Stimulated activated CD8-positive, alpha-beta memory T cell treated with anti-CD3 and anti-CD28 coated beads, Interleukin-4, amount 100 ng/mL, for 1 hour (primary cell): ENCODE measurements at places on chromosomes 12 and 14.

GRCh38 chr14:34857689-34858449 lies 17.3 kb downstream of the BAZ1A start:
- no peak for DNase-seq

- peak; percentile 6 for DNase-seq
Measured at GRCh38 chr14:66495218-66496098, 9.3 kb downstream of the CCDC196 start.

DNA sequence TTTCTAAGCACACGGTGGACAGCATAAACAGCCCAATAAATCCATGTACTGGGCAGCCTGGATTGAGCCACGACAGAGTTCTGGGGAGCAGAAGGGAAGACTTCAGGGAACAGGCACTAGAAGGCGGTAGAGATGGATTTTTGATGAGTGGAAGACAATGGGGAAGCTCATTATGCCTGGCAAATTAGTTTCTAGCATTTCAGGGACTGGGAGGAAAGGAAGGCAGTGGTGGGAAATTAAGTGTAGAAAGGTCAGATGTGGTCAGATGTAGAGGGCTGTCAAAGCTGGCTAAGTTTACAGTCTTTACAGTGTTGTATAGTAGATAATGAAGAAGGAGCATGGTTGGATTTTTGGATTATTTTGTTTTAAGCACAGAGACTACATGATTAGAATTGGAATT lies 9.2 kb downstream of the EGLN3 start:
- no peak for DNase-seq

GRCh38 chr12:102484017-102484416 lies 3.7 kb upstream of the IGF1 start:
- DNase-seq = no peak

DNA sequence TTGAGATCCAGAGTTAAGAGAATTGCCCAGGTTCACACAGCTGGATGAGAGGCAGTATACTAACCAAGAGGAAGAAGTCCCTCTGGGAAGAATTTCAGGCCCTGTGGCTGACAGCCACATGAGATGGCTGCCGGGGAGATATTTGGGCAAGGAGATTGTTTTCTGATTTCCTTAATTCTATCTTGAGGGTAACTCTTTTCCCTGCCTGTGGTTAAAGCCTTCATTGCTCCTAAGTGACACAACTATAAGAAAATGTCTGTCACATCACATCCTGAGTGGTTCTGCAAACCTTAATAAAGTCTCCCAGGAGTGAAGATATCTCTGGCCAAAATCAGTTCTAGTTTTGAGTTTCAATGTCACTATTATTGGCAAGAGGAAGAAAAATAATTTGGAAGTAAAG lies 9.6 kb downstream of the ARHGDIB start:
- no peak for DNase-seq

GRCh38 chr12:32535288-32535999 lies 136.1 kb downstream of the FGD4 start:
- no peak for DNase-seq
